ENCODE measurements at places on chromosomes 6 and 20.
A peak's percentile ranks its signal among the peaks of the same experiment; 100 is the strongest.

DNA sequence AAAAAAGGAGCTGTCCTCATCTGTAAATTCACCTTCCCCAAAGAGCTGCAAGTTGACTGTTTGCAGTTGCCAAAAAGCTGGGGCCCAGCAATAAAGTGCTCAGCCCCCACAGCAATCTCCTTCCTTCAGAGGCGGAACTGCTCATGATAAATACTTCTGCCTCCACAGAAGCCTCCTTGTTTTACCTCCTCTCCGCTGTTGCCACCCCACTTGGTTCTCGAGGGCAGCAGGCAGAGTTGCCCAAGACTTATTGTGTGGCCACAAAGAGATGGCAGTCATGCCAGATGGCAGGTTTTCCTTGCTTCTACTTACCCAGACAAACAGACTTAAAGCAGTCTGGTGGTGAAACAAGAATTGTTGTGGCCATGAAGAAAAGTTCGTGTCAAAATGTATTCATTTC is 66.3 kb downstream of the SLX4IP start:
- DNase-seq, result no peak

- DNase-seq, result no peak
Observed at GRCh38 chr6:16511723-16512489, 249.4 kb downstream of the ATXN1 start.

DNA sequence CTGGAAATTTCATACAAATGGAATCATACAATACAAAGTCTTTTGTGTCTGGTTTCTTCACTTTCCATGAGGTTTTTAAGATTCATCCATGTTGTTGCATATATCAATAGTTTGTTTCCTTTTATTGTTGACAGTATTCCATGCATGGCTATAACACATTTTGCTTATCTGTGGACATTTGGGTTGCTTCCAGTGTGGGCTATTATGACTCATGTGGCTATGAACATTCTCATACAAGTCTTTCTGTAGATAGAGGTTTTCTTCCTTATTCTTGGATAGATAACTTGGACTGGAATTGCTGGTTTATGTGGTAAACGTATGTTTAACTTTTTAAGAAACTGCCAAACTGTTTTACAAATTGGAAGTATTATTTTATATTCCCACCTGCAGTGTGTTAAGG is 30.0 kb upstream of the KIF6 start:
- no peak for DNase-seq

DNA sequence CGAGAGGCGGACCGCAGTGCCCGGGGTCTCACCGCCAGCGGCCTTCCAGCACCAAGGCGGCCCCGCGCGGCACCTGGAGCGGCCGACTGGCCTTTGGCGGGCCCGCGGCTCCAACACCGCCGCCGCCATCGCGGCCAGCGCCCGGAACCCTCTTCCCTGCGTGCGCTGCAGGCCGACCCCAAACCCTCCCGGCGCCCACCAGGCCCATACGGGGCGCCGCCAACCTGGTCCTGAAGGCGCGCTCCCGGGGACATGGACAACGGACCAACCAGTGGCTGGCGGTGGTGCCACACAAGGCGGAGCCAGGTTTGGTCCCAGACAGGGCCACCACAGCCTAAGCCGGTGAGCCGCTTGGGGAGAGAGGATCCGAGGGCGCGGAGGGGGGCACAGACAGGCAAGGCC is 1514.8 kb upstream of the DEFB115 start:
- no peak for DNase-seq

GRCh38 chr6:99434702-99435530 is 9.8 kb upstream of the PNISR start:
- peak; percentile 20 for DNase-seq

- DNase-seq, result no peak
Observed at GRCh38 chr20:55456316-55456940, 548.9 kb downstream of the CBLN4 start.

- DNase-seq, result no peak
Observed at GRCh38 chr6:136669299-136669699, 119.1 kb upstream of the MAP7 start.

- DNase-seq, result no peak
Observed at GRCh38 chr6:158754738-158755137, 64.4 kb downstream of the EZR start.

GRCh38 chr6:127914240-127914639 is 13.4 kb upstream of the THEMIS start:
- DNase-seq, result no peak

DNA sequence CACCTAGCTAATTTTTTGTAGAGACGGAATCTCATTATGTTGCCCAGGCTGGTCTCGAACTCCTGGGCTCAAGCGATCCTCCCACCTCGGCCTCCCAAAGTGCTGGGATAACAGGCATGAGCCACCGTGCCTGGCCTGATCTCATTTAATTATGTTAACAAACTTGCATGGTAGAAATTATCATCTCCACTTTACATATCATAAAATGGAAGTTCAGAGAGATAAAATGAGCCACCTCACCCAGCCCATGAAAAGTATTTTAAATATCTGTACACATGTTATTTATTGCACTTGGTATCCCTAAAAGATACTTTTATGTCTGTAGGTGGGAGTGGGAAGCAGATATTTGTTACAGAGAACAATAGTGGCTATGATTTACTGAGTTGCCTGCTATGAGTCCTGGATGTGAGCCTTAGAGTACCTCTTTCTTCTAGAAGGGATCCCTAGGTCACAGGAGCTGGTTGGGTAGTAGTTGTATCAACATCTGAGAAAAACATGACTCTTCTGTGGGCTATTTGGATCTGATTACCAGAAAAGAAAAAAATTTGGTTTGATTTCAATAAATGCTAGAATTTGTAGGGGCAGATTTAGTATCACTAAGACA is 52.4 kb upstream of the EIF2S2 start:
- no peak for DNase-seq

DNA sequence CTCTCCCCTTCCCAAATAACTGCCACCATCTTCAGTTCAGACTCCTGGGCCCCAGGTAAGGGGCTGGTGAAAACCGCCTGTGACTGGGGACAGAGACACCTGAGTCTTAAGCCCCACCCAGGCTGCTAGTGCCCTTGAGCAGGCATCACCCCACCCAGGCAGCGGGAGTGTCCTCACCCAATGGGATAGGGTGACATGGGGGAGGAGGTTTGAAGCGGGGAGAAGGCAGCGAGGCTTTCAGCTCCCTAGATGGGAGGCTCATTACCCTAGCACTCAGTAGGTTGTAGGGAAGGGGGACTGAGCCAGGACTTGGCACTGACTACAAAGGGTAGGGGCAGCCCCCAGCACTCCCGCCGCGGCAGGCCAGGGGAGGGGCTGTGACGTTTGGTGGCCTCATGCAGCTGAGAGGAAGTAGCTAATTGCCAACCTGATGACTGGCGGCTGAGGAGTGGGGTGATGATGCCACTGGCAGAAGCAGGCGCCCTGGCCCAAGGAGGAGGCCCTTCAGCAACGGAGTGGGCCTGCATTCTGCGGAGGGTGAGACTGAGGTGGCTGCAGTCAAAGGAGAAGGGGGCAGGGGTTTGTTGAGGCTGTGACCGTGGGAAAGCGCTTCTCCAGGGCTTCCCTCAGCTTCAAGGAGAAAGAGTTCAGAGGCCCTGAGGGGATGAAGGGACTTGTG is 126.9 kb downstream of the MRPL14 start:
- peak; percentile 73 for DNase-seq

DNA sequence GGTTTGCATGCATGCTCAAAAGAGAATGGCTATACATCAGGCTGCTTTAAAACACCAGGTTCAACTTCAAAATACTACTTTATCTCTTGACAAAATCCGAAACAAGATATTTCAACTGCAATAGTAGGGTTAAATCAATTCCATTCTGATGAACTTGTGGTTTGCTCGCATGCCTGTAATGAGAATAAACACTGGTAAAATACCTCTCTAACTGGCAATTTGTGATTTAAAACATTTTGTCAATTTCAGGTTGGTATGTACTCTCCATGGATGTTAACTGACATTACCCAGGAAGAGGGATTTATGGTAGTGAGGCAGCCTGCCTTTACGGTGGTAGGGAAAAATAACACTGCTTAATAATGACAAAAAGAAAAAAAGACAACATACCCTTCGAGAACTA is 74.4 kb downstream of the MBOAT1 start:
- no peak for DNase-seq

- DNase-seq, result no peak
Observed at GRCh38 chr6:148891405-148891783, 144.6 kb downstream of the UST start.

DNA sequence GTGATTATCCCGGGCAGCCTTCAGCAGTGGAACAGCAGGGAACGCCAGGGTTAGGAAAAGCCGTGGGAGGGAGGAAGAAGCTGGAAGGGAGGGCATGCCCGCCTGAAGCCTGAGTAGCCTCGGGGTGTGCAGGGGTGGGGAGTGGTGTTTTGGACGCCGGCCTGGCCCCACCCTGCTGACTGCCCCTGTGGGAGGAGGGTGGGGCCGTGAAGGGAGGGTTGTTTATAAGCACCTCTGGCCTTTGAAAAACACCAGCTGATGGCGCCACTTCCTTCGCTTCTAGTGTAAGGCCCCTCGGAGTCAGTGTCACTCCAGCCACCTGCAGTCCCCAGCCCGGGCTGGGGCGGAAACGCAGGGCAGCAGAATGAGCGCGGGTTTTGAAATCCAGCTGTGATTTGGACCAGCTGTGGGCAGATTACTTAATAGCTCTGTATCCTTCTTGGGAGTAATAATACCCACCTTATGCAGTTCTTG is 52.8 kb upstream of the BMP6 start:
- DNase-seq, result no peak

GRCh38 chr6:40308533-40309306 is 278.4 kb downstream of the LRFN2 start:
- DNase-seq, result peak; percentile 78

DNA sequence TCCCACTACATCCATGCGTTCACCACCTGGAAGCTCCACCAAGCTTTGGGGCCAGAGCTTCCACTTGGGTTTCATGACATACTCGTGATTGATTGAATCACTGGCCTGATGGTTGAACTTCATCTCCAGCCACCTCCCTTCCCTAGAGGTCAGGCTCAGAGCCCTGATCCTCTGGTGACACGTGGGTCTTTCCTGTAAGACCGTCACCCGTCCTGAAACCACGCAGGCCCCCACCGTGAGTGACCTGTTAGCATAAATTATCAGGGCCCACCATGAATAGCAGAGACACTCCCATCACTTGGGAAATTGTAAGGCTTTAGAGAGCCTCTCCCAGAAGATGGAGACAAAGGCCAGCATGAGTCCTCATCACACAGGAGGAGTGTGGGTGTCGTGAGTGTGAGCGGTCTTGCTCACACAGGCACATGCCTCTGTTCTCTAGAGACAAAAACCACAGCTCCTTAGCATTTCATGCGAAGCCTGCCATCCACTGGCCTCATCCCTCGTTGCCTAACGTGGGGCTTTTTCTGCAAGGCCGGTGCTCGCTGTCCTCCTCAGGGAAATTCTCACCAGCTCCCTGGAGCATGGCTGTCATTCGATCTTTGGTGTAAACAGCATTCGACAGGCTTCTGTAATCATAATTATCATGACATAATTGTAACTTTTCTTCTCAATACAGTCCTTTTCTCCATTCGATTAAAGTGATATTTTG is 65.1 kb upstream of the DUSP22 start:
- DNase-seq, result peak; percentile 71

Measured in GM13976 (cell line).